WTC11 (cell line): ENCODE measurements at places on chromosomes 5 and 9. TPM values are rescaled to one million over a fixed set of nuclear protein-coding genes. Genes with fewer than 3 reads are reported as not detected.

DNA sequence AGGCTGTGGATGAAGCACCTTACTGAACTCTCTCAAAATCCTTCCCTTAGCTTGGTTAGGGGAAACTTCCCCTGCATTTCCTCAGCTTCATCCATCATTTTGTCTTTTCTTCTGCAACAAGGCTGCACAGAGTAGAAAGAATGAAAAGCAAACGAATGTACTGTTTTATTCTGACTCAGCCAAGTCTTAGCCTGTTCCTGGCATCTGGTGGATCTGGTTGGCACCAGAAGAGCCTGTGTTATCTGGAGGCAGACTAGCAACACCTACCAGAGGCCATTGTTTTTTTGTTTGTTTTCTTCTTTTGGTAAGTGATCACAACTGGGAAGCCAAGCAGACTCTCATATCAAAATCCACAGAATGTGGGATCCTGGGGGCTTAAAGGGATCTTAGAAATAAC, 200.7 kb downstream of the FANCC start:
- peak overlapping the region; percentile 6; the same call in 1 of the 2 replicates for H3K27ac ChIP-seq
- peaks cover 14% of the 10 kb centered on the region for H3K4me1 ChIP-seq
- no peak for DNase-seq
- H3K27me3 ChIP-seq, result no peaks in the 10 kb centered on the region
- H3K4me3 ChIP-seq, result no peak overlapping the region

DNA sequence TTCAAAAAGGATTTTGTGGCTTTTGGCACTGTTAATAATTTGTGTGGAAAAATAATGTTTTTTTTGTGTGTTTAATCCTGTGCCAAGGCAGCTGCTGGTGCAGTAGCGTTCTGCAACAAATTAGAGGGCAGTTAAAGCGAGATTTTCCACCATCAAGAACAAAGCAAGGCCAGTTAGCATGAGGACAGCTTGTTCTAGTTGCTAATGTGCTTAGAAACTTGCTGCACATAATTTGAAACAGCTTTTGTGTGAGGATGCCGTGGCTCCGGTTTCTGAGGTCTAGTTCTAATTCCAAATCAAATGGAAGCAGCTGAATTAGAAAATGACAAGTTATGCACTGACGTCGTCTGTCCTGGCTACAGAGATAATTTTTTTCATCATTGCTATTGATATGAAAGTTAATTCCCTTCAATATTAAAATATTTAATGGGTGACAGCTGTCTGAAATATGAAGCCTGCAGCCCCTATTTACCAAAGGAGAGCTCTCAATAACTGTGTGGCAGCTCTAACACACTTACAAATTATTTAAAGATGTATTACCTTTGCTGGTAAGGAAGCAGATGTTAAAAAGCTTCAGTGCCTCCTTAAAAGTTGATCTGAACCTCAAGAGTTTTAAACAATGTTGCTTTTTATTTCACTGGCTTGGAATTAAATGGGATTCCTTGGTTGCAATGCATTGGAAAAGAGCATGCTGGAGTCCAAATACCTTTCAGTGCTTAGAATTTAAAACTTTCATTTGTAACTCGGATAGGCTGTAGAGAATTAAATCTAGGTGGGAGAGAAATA, 128.6 kb downstream of the SPATA31D1 start:
- no peaks in the 10 kb centered on the region for H3K36me3 ChIP-seq
- DNase-seq, result no peak
- H3K27ac ChIP-seq, result no peak overlapping the region
- H3K4me1 ChIP-seq, result peaks cover 25% of the 10 kb centered on the region
- no peaks in the 10 kb centered on the region for H3K27me3 ChIP-seq
- H3K4me3 ChIP-seq, result no peak overlapping the region

DNA sequence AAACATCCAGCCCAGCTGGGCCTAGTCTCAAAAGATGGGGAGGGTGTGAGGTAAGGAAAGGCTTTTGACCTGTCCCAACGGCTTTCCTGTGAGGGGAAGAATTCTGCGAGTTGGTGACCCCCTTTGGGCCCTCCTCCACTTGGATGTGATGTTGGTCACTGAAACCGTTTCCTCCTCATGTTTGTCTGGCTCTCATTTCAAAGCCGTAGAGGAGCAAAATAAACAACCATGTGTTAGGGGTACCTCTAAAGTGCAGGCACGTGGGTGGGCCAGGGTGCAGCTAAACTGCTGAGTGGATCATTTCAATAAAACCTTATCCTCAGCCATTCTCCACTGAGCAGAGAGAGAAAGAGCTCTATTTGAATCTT, 84.3 kb upstream of the MELK start:
- H3K36me3 ChIP-seq, result no peaks in the 10 kb centered on the region

GRCh38 chr9:503326-503725, 288.7 kb downstream of the DOCK8 start:
- peaks cover 43% of the 10 kb centered on the region for H3K27me3 ChIP-seq
- peaks cover 19% of the 10 kb centered on the region for H3K4me1 ChIP-seq
- no peaks in the 10 kb centered on the region for H3K36me3 ChIP-seq

Gene WHRN
- total RNA-seq, result 20.6 to 24.3 TPM (median 23.3 TPM) in 3 replicates

- peaks cover 27% of the 10 kb centered on the region for H3K36me3 ChIP-seq
- no peak overlapping the region for H3K27ac ChIP-seq
- no peak for DNase-seq
- H3K27me3 ChIP-seq, result no peaks in the 10 kb centered on the region
- no peak overlapping the region for H3K4me3 ChIP-seq
- no peaks in the 10 kb centered on the region for H3K4me1 ChIP-seq
These were observed 9.6 kb downstream of the GPX3 start for GRCh38 chr5:151030056-151030336.
